ELF-1 (cell line): ENCODE measurements at places on chromosomes 1 and 21.
A peak's percentile ranks its signal among the peaks of the same experiment; 100 is the strongest.

- DNase-seq: no peak
Measured at GRCh38 chr1:109615879-109616278, 3.5 kb downstream of the GNAT2 start.

DNA sequence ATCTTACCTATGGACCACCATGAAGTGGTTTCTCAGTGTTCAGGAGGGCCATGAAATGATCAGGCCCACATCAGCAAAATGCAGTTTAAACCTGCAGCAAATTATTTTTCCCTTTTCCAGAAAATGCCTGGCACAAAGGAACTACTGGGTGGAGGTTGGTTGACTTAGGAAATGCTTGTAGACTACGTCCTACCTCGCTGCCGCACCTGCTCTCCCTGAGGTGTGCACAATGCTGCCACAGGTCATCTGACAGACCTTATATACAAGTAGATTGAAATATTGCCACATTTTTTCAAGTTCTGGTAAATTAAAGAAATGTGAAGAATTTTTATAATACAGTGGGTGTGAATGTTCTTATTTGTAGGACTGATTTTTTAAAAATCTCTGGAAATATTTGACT lies 166.7 kb upstream of the PDE4B start:
- no peak for DNase-seq

GRCh38 chr1:41222496-41222895 lies 19.6 kb downstream of the SCMH1 start:
- DNase-seq: no peak

DNA sequence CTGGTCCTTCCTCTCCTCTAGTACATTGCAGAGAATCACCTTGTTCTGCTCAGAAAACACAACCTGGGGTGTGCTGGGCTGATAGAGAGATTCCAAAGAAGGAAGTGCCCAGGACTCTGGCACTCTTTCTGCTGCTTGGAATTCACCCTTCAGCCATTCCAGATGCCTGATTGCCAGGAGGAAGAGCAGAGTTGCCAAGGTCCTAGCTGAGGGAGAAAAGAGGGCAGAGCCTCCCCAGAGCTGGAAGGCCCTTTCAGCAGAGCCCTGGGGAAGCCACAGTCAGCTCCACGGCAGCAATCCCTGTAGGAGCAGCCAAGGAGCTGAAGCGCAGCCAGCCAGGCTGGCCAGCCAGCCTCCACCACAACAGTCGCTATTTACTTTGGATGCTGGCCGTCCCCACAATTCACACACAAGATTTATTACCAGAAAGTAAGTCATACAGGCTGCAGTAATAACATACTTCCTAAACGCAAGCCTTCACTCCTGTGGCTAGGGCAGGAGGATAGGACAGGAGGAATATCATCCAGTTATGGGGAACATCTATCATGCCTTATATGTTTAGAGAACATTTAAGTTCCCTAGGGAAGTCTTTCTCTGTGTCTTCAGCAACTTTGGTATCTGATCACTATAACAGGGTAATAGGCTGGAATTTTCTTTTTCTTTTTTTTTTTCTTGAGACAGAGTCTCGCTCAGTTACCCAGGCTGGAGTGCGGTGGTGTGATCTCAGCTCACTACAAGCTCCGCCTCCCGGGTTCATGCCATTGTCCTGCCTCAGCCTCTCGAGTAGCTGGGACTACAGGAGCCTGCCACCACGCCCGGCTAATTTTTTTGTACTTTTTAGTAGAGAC lies 36.6 kb upstream of the SLC44A3 start:
- DNase-seq: no peak

GRCh38 chr1:245873068-245873467 lies 634.0 kb downstream of the SMYD3 start:
- DNase-seq: no peak

GRCh38 chr1:78420181-78420580 lies 70.6 kb upstream of the PTGFR start:
- DNase-seq: no peak

- DNase-seq: no peak
Measured at GRCh38 chr1:55990007-55990406, 589.4 kb downstream of the PLPP3 start.

DNA sequence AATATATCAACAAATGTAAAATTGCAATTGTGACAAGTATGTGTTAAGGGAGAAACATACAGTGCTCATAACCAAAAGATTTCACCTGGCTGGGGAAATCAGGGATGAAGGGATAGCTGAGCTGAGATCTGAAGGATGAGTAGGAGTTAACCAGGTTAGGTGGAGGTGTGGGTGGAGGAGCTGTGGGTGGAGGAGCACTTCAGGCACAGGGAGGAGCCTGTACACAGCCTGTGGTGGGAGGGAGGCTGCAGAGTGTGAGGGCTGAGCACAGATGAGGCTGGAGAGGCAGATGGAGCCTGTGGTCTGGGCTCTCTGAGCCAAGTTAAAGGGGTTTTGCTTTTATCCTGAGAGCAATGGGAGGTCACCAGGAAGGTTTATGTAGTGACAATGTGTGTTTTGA lies 111.9 kb downstream of the XCL2 start:
- no peak for DNase-seq

DNA sequence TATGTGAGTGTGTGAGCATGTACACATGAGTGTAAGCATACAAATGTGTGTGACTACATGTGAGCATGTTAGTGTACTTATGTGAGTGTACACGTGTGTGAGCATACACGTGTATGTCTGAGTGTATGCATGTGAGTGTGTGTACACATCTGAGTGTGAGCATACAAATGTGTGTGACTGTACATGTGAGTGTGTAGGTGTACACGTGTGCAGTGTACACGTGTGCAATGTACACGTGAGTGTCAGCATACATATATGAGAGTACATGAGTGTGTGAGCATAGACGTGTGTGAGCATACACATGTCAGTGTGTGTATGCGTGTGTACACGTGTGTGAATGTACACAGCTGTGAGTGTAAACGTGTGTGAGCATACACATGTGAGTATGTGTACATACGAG lies 170.6 kb downstream of the HUNK start:
- DNase-seq: no peak

- no peak for DNase-seq
Measured at GRCh38 chr1:231216498-231216897, 24.5 kb upstream of the GNPAT start.

- DNase-seq: no peak
Measured at GRCh38 chr1:246142320-246142893, 364.7 kb downstream of the SMYD3 start.

DNA sequence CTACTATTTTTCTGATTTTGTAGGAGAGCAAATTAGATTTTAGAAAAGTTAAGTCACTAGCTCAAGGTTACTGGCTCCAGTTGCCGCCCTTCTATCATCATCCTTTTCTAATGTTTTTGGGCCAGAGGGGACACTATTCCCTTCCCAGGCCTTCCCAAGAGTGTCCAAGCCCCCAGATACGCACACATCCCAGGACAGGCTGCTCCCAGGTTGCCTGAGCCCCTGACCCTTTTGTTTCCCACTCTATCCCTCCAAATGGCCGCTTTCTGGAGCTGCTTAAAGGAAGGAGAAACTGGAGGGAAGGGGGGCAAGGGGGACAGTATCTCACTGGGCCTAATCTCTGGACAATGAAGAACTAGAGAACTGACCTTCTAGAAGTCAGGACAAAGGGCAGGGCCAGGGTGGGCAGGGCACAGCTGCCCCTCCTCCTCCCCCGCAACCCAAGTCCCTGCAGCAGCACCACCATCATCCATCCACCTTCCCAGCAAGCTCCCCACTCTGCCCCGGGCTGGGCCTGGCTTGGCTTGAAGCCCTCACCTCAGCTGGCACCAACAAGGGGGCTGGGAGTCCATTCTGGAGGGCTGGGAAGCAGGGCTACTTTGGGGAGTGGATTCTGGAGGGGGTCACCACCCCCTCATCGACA lies 1.1 kb upstream of the MAP7D1 start:
- peak; percentile 43 for DNase-seq

DNA sequence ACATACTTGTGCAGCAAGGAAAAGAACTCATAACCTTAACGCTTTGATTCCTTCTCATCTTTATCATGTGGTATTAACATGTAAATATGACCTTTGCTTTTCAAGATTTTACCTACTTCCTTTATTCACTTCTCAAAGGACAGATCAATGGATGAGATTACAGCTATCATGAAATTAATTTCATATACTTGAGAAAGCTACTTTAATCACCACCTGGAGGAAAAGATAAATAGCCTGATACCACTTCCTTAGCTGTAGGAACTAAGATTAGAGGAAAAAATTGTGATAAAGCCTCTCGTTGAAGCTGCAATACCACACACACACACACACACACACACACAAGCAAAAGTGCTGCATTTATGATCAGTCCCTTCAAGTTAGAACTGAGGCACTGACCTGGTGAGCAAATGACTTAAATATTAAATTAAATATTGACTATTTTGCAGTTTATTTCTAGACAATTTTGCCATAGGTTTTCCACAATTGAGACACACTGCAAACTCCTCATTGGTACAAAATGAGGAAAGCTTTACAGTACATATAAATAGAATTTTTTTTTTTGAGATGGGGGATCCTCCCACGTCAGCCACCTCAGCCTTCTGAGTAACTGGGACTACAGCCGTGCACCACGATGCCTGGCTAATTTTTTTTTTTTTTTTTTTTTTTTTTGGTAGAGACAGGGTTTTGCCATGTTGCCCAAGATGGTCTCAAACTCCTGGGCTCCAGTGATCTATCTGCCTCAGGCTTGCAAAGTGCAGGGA lies 27.2 kb upstream of the DMRTB1 start:
- no peak for DNase-seq

- DNase-seq: no peak
Measured at GRCh38 chr21:33434770-33435360, 31.7 kb downstream of the IFNGR2 start.

- peak; percentile 68 for DNase-seq
Measured at GRCh38 chr21:33069994-33070743, at the start of gene OLIG1. TSS of gene OLIG1 (plus strand) at chr21:33070141. CDS start at chr21:33070247, 106 bp downstream.

DNA sequence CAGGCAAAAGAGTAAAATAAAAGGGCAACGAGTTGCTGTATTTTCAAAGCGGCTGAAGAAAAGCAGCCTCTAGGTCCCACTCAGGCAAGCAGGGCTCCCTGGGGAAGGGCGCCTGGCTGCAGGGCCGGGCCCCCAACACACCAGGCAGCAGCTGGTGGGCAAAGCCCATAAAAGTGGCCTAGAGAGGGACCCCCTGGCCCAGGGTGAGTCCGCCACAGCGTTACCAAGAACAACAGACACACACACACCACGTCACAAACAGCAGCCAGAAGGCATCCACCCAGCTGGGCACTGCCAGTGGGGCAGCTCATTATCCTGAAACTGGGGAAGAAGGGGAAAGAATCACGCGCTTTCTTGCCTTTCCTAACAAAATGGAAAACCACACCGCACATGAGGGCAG lies 4.7 kb downstream of the SUMO3 start:
- DNase-seq: no peak
